ENCODE measurements at places on chromosomes 16 and 17.

DNA sequence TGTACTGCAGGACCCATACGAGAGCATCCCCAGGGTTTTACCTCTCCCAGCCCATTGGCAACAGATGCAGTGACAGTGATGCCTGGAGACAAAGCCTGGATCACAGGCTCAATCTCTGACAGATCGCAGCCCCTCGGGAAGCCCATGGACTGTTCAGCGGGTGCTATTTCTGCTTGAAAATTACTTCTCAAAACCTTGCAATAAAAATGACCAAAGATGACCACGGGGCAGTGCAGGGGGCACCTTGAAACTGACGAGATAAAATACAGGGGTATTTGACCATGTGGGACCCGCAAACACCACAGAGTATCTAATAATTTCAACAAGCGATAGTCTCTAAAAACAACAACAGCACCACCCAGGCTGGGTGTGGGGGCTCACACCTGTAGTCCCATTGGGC lies 118.3 kb downstream of the C16orf95 start:
- DNase-seq = no peak

DNA sequence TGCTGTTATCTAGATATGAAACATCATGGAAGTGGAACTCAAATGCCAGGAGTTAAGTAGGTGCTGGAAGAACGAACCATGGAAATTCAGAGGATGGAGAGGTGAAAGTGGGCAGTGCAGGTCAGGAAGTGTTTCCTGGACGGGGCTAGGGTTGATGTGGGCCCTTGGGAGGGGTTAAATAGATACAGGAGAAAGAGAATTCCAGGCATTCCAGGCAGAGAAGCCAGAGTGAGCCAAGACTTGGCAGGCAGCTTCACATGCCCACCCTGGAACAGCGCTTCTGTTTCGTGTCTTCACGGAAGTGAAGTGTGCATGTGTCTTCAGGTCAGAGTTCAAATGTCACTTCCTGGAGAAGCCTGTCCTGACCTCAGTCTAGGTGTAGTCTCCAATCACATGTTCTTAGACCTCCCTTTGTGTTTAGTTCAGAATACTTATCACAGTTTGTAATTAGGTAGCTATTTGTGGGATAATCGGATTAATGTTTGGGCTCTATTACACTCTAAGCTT lies 41.3 kb downstream of the GP2 start:
- no peak for DNase-seq

DNA sequence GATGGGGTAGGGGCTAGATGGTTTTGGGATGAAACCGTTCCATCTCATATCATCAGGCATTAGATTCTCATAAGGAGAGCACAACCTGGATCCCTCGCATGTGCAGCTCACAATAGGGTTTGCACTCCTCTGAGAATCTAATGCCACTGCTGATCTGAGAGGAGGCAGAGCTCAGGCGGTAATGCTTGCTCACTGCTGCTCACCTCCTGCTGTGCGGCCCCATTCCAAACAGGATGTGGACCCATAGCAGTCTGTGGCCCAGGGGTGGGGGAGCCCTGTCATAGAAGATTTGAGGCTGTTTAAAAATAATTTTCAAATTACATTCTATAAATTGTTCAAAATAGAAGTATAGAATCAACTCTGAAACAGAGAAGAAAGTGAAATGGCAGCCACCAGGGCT lies 50.8 kb downstream of the PHKB start:
- DNase-seq = no peak

DNA sequence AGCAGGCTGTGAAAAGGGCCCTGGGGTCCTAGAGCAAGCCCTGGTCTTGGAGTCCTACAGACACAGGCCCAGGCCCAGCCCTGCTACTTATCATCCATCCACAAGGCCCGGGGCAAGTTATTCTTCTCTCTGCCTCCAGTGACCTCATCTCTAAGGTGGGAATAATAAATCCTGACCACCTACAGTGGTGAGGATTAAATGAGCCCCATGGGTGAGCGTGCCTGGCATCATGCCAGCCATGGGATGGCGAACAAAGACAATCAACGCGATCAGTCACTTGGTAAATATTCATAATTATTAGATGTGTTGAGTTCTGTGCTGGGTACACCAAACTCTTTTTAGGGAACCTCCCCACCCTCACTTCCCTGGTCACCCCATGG lies 5.5 kb downstream of the KRT15 start:
- DNase-seq = no peak

GRCh38 chr16:67551972-67552371 lies 10.4 kb upstream of the CTCF start:
- no peak for DNase-seq

Measured in BJ (cell line).